ENCODE measurements at places on chromosomes 1 and 21.

- no peak for DNase-seq
These were observed 545.3 kb upstream of the NCAM2 start for GRCh38 chr21:20452935-20453334.

- DNase-seq, result no peak
These were observed 10.0 kb downstream of the NCF2 start for GRCh38 chr1:183580281-183580682.

DNA sequence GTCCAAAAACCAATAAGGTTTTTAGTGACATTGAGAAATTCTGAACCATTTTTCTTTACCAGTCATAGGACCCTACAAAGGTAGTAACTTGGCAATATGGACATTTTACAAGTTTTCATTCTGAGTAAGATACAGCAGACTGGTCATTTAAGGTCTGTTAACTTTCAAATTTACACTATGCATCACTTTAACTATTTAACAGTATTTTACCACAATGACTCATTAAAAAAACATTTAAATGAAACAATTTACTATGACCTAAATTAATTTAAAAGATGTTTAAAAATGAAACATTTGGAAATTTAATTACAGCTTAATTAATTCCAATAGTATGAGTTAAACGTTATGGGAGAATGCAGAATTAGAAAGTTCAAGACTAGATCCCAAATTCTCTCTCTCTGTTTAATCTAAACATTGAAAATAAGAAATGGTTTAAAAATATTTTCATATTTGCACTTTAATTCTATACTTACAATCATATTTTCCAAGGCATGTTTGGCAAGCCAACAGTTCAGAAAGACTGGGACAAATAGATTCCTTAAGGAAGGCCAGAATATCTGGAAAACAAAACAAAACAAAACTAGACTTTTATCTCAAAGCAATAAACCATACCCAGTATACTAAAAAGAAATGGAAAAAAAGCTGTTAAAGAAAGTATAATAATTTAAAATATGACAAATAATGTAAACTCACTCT lies 140.9 kb downstream of the KCNT2 start:
- DNase-seq, result no peak

DNA sequence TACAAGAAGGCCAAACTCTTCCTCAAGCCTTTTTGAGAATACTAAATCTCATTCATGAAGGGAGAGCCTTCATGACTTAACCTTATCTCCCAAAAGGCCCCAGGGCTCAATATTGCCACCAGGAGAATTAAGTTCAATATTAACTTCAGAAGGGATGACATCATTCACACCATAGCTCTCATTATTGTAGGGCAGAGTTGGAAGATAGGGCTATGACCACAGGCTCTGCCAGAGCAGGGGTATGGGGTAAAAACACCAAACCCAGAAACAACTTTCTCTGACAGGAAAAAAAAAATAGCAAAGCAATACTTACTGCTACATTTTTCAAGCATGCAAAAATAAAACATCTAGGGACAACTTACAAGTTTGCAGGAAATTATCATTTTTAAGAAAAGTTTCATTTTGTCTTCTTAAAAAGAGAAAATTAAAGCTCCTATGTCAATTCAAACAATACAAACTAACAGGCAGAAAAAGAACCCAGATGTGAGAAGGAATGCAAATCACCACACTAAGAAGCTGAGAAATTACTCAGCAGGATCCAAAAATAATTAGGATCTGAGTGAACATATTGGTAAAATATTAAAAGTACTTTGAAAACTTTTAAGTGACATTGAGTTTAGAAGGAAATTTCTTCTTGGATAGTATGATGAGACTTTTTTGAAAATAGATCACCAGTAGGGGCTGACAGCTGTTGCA lies 1156.5 kb downstream of the NCAM2 start:
- DNase-seq, result no peak

DNA sequence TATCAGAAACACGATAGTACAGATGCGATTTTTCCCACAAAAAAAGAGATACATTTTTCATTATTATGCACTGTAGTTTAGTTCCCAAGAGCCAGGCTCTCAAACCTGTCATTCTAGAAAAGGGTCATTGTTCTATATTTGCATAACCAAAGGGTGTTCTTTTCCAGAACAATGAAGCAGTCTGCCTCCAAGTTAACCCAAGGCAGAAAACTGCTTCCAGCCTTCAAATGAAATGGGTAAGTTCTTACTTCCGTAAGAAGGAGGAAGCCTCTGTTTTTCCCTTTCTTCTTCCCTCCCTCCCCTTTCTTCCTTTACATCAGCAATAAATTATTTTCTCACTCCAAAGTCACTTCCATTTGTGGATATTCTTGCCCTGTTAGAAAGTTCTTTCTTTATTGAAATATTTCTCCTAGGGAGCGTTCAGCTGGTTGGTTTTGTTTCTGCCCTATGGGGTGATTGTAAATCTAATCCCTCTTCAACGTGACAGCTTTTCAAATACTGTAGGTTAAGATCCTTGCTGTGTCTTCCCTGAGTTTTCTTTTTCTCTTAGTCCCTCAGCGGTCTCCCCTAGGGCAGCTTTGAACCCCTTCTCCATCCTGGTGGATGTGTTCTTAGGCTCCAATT lies 77.3 kb upstream of the PTGFRN start:
- no peak for DNase-seq

DNA sequence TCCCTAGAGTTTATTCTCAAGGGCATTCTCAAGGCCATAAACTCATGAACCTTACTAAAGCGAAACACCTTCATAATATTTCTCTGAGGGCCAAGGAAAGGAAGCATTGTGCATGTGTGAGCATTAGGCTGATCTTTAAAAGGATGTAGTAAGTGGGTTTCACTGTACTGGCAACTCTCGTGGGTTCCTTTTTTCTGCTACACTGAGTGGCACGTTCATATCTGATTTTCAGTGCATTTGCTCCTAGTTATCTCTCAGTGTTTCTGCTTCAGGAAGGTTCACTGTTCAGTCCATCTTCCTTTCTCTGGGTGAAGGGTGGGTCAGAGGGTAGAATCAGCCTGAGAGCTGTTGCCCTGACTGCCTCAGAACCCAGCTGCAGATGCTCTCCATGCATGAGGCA lies 192.8 kb upstream of the ADGRL2 start:
- DNase-seq, result no peak

- DNase-seq, result no peak
These were observed 12.5 kb downstream of the NPHP4 start for GRCh38 chr1:5979536-5980313.

- no peak for DNase-seq
These were observed 60.4 kb downstream of the LEPR start for GRCh38 chr1:65480684-65481405.

DNA sequence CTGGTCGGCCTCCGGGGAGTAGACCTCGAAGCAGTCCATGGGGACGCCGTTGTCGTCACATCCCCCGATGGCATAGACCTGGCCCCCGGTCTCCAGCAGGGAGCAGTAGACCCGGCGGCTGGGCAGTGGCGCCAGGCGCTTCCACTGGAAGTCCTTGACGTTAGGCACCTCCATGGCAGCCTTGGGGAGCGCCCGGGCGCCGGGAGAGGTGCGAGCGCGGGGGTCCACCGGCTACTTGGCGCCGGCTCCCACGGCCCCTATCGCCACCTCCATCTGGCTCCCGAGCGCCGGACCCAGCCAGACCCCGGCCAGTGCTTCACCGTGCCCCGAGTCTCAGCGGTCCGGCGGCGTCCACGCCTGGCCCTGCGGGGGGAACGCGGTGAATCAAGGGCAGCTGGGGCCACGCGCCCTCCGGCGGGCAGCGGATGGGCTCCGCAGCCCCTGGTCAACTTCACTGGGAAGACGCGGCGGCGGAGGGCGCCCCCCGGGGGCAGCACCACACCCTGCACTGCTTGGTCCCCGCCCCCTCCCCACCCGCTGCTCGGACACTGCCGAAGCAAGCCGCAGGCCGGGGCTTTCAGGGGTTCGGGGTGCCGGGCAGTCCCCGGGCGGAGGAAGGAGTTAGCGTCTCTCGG lies 13.2 kb downstream of the KLHDC8A start:
- no peak for DNase-seq

- no peak for DNase-seq
These were observed 1.6 kb downstream of the ITLN2 start for GRCh38 chr1:160953030-160953429.

DNA sequence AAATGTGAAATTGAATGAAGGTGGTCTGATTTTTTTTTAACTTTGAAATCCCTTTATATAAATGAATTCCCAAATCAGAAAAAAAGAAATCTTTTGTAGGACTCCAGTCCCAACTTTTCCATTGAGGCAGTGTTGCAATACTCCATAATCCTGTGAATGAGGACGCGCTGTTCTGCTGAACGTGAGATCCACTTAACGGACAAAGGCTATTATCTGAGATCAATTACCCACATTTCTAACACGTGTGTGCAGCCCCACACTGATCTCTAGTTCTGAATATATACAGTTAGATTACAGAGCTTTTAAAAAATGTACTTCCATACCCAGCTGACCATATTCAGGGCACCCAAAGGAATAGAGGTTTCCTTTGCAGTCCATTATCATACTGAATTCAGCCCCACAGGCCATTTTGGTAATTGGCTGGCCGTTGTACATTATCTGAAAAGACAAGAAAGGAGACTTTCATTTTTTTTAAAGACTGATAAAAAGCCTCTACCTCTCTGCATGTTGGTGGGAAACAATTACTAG lies 19.0 kb downstream of the RCC2 start:
- DNase-seq, result no peak

DNA sequence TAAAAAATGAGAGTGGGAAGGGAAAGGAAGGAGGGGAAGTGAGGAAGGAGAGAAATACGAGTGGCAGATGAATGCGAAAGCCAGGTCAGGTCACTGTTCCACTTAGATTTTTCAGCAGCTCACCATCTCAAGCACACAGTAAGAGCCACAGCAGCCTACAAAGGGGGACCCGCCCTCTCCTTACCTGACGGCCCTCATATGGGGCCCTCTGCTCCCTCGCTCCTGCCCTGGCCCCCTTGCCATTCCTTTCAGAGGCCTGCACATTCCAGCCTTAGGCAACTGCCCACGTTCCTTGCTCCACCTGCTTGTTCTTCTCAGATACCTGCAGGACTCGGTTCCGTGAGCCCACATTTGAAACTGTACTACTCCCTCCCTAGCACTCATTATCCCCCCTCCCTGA lies 22.0 kb downstream of the VPS26C start:
- DNase-seq, result no peak

DNA sequence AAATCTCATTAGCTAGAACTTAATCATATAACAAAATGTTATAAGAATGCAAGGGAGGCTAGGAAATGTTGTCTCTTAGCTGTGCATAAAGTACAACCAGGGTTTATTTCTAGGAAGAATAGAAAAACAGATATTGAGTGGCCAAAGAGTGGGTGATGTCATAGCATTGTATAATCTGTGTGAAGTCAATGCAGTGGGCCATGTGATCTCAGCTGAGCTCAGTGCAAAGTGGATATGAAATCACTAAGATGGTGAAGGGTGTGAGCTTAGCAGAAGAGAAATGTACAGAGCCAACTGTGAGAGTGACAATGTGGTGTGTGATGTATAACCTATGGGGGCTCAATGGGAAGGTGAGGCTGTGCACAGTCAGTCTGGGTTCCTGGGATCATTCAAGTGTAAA lies 29.7 kb upstream of the DUSP23 start:
- DNase-seq, result no peak

DNA sequence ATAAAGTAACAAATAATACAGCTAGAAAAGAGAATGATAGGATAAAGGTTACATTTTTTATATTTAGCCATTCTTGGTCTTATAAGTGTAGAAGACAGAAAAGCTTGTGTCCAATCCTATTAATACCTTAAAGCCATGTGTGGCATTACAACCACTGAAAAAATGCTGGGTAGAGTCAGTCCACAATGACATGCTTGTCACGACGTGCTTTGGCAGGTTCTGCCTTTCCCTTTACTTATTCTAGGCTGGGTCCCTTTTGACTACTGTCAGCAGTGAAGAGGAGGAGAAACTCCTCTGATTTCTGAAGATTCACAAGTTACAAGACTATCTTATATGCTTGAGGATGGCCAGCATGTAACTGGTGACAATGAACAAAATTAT lies 14.6 kb upstream of the AIM2 start:
- DNase-seq, result no peak

Measured in activated naive CD8-positive, alpha-beta T cell treated with anti-CD3 and anti-CD28 coated beads, Interleukin-2, amount 50 U/mL, for 16 hours (primary cell).